ENCODE measurements at places on chromosomes 11 and 22.

GRCh38 chr11:104322696-104323095 lies 158.7 kb upstream of the PDGFD start:
- no peak for DNase-seq

- DNase-seq, result no peak
Measured at GRCh38 chr11:133895061-133895479, 49.8 kb upstream of the SPATA19 start.

DNA sequence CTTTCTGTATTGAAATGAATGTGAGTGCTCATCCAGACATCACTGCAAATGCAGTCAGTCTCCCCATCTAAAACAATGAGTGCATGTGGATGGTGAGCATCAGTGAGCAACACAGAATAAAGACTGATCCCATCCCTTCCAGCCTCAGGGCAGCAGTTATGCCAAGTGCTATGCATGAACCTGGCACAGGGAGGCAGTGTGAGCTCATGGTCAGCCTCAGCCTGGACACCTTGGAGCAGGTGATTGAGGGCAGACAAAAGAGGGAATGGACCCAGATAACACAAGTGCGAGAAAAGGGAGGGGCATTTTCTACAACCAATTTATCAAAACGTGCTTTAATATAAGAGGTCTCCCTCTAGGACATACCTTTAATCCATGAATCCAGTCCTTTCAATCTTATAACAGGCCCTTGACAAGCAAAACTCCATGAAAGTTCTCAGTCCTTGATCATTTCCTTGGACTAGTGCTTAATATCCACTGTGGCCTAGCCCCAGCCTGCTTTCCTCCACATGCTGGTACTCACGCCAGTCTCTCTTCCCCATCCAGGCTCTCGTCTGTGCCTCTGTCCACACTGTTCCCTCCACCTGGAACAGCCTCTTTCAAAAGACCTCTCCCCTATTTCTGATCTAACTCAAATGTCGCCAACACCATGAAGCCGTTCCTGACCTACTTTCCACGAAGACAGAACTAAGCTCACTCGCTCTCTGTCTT lies 50.5 kb upstream of the LRRC55 start:
- DNase-seq, result no peak

- DNase-seq, result no peak
Measured at GRCh38 chr22:38618682-38619081, 37.5 kb downstream of the FAM227A start.

- DNase-seq, result no peak
Measured at GRCh38 chr22:26494506-26494905, 10.8 kb downstream of the SRRD start.

GRCh38 chr22:28009272-28009827 lies 90.3 kb upstream of the PITPNB start:
- DNase-seq, result peak; percentile 38

- DNase-seq, result no peak
Measured at GRCh38 chr22:29470159-29470855, 9.7 kb upstream of the NEFH start.

- DNase-seq, result no peak
Measured at GRCh38 chr11:71342951-71343827, 90.8 kb upstream of the SHANK2 start.

DNA sequence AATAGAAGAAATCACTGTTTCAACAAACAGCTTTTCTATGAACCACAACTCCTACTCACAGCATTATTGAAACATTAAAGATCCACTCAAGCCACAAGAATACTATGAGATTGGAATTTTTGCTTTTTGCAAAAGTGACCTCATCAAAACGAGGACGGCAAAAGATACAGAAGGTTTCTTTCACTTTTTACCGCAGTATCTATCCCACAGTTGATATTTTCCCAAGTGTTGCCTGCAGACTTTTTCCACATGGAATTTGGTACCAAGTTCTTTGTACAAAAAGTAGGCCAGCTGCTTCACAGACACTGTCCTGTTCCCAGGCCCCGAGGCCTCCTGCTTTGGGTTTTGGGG lies 204.0 kb downstream of the TBC1D22A start:
- DNase-seq, result no peak

DNA sequence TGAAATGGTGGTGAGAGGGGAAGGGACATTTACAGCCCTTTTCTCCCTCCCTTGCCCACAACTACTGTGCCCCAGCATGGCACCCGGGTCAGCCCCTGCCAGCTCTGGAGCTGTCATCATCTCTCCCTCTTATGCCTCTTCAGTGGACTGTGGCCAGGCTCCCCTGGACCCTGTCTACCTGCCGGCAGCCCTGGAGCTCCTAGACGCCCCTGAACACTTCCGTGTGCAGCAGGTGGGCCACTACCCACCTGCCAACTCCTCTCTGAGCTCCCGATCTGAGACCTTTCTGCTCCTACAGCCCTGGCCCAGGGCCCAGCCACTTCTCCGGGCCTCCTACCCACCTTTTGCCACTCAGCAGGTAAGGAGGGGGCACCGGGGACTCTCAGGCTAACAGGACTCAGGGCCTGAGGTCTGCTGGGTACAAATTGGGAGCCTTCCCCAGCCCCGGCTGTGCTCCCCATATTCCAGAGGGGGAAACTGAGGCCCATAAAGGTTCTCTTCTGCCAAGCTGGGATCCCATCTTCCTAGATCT lies 2.9 kb downstream of the TMEM132A start:
- DNase-seq, result no peak

DNA sequence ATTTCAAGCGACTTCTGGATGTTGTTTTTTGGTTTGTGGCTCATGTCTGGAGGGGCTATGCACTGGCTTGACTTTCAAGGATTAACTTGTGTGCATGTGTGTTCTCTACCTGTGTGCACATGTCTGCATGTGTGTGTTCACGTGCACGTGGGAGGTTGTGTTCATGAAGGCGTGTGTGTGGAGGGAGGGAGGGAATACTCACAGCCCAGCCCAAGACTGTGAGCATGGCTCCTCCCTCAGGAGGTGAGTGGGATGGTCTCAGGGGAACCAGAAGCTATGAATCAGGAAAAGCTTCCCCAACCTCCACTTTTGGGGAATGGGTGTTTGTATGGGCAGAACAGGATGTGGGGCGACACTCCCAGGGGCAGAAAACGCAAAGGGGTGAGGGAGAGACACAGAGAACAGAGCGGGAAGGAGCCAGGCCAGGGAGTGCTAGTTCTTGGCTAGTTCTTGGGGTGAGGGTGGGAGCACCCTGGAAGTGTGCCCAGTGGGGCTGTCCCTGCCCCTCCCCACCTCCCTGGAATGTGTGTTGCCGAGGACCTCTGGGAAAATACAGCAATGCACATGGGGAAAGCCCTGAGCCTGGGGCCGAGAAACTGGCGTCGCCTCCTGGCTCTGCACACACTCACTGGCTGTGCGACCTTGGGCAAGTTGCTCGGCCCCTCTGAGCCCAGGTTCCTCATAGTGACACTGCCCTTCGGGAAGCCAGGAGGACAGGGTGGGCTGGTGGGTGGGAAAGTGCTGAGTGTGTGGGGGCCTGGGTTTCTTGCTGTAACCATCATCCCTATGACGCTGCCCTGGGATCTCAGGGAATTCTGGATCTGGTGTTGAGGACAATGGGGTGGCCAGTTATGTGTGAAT lies 16.9 kb upstream of the ALX4 start:
- no peak for DNase-seq

DNA sequence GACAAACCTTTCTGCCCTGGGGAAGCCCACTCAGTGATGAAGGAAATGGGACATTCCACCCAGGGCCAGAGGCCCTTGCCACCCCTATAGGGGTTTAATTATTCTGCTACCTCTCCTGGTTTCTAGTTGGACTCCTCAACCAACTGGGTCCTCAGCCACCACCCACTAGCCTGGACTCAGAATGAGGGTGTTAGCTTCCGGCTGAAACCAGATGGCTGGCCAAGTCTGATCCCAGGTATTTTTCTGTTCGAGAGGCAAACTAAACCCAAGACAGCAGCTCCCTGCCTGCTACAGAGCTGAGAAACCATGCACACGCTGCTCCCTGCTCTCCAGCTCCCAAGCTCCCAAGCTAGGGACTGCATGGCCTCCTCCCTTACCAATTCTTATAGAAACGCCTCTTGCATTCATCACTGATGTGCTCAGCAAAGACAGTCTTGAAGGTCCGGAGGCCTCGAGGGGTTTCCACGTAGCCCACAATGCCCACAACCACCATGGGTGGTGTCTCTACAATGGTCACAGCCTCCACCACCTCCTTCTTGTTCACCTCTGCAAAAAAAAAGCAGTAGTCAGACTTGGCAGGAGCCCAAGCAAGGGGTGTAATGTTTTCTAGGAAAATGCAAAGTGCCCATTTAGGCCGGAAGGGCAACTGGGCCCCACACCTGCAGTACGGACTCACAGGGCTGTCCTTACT lies 2.2 kb downstream of the RPL3 start:
- no peak for DNase-seq

- no peak for DNase-seq
Measured at GRCh38 chr11:73395297-73396208, 19.4 kb downstream of the RELT start.

GRCh38 chr11:92276773-92277172 lies 52.2 kb downstream of the FAT3 start:
- DNase-seq, result peak; percentile 30

DNA sequence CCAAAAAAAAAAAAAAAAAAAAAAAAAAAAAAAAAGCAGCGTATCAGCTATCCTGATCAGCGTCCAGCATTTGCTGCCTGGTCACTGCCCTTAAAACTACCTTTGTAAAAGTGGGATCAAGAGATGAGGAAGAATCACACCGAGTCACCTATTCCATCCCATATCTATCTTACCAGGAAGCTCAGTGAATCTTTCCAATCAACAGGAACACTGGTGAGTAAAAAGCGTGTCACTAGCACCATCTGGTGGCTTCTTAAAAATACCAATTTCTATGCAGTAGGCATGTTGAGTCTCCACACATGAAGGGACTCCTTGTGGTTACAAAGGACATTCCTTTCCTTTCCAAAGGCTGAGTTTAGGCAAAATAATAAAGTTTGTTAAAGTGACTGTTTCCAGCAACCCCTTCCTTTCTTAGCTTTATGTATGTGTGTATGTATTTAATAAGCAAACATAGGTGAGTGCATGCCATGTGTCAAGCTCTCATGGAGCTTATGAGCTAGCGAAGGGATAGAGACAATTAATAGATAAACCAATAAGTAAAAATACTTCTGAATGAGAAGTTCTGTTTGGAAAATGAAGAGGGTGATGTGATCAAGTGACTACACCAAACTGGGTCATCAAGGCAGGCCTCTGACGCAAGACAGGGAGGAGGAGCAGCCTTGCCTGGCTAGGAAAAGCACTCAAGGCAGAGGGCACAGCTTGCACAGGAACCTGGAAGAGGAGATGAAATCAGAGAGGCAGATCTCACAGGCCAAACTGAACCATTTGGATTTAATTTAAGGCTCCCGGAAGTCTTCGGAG lies 13.9 kb upstream of the TP53AIP1 start:
- peak; percentile 59 for DNase-seq

DNA sequence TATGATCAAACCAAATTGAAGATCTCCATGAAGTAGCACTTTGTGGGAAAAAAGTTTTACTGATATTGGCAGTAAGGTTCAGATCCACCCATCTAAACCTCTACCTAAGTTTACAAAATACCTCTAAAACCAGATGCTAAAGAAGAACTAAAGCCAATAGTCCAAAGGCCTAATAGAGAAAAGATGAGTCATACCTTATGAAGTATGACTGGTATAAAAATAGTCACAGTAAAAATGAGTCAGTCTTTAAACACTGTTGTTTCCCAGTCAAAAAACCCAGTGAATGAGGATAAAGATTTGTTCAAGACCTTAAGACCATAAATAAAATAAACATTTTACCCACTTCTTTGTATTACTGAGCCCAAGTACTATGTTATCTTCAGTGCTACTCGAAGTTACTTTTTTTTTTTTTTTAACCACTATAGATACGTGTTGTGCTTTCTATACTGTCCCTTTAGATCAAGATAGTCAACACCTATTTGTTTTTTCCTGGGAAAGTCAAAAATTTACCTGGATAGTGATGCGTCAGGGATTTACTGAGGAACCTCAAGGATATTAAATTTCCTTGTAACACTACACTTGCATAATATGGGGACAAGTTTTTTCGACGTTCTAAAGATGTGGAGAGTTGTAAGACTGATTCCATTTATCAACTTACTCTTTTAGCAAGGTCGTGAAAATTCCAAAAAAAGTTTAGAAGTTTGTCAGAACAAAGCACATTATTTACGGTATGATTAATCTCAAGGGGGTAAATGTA lies 87.3 kb downstream of the CCDC73 start:
- peak; percentile 25 for DNase-seq

GRCh38 chr11:9708544-9708943 lies 44.7 kb downstream of the SWAP70 start:
- DNase-seq, result no peak

DNA sequence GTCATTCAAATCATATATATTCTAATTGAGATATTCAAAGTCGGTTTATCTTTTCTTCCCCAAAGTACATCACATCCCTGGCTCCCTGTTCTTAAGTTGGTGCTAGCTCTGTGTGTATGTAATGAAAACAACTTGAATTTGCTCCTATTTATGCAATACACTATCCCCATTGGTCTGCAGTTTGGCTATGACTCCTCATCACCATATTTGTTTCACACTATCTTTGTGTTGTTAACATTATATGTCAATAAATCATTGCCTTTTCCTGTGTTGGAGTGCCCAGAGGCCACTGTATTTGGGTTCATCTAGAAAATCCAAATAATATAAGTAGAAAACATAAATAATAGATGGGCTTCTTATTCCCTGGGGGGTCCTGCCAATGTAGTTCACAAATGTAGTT lies 306.6 kb upstream of the TENM4 start:
- DNase-seq, result no peak

- DNase-seq, result no peak
Measured at GRCh38 chr11:117861151-117862018, 15.1 kb downstream of the FXYD6 start.

DNA sequence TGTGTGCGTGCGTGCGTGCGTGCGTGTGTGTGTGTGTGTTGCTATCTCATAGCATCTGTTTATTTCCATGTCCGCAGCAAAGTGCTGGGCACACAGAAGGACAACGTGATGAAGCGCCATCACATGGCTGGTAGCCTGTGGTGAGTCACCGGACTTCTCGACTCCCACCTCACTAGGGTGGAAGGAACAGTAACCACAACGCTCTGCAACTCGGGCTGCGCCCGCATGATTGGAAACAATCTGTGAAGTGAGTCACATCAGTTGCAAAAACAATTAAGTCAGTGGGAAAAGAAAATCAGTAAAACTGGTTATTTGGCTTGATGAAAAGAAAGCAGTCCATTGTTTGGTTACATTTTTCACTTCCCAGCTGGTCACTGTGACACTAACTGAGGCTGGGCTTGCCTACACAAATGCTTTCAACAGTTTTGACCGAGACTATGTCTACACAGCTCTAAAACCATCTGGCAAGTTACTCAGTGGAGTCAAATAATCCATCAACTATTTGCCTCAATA lies 437.3 kb upstream of the CADM1 start:
- DNase-seq, result no peak

DNA sequence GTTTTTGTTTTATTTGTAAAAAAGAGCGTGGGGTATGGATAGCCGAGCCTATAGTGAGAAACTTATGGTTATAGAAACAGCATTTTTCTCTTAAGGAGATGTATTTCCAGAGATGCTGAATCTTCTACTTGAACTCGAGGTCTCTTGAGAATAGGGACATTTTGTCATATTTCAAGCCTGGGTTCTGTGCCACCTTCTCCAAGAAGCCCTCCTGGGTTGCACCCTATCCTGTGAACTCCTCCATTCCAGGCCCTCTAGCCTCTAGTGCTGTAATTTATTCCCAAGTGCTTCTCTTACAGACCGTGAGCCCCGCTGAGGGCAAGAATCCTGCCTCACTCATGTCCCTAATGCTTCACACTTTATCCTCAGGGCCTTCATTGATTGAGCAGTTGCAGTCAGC lies 108.6 kb downstream of the KIAA1671 start:
- DNase-seq, result no peak

GRCh38 chr11:76629853-76630599 lies 40.5 kb downstream of the LRRC32 start:
- peak; percentile 31 for DNase-seq

GRCh38 chr11:121841487-121842191 lies 274.4 kb downstream of the BLID start:
- peak; percentile 81 for DNase-seq

Measured in HFF-Myc (cell line).